Astrocyte of the spinal cord (primary cell): ENCODE measurements at places on chromosomes 4 and X.

DNA sequence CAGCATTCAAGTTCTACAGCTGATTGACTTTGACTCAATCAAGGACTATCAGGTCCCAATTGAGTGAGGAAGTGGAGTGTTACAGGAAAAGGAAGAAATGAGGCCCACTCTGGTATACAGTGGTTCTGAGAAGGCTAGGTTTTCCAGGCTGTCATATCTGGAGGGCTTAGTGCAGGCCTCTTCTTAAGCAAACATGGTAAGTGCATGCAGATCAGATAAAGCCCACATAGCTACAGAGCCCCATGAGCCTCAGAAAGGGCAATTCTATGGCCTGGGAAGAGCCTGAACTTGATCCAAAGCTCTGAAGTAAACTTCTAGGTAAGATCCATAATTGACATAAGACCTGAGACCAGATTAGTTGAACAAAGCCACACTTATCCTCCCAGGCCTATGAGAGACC, 29.0 kb upstream of the MAOA start:
- no peak for DNase-seq

- peak; percentile 21 for DNase-seq
These were observed 28.9 kb downstream of the SPANXD start for GRCh38 chrX:141669689-141670088.

GRCh38 chrX:130714665-130715064, 188.3 kb downstream of the ENOX2 start:
- DNase-seq, result no peak

DNA sequence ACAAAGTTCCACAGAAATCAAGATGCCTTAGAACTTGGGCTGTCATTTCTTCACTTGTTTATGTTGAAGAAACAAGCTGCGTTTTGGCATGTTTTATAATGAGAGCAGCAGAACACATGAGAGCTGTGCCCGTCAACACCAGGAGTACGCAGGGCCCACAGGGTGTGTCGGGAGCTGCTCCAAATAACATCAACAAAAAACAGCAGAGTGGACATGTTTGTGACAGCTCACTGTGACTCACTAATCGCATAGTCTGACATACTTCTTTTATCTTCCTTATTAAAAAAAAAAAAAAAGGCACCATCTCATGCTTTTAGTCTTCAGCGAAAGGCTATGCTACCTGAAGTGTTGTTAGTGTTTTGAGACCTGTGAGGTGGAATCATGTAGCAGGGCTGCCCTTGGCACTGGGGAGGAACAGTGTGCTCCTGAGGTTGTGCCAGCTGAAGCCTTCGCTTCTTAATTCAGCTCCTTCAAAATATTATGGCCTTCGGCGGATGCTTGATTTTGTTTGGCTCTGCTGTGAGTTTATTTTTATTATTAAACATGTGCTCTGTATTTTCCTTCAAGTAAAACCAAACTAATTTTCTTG, 32.8 kb downstream of the FHDC1 start:
- no peak for DNase-seq

DNA sequence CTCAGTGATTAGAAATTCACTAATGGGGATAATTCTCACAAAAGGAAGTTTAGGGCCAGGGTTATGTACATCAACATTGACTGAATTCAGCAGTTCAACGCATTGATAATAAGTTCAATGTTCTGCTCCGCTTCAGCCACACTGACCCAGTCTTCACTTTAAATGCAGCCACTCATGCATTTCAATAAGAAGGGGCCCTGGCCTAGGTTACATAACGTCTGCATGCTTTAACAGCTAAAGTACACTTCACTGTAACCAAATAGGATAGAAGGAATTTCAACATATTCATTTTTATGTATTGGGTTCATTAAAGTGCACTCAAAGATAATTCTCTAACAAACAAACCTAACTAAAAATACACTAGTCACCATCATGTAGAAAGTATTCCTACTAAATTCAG, 12.8 kb upstream of the TSPAN7 start:
- DNase-seq, result no peak

DNA sequence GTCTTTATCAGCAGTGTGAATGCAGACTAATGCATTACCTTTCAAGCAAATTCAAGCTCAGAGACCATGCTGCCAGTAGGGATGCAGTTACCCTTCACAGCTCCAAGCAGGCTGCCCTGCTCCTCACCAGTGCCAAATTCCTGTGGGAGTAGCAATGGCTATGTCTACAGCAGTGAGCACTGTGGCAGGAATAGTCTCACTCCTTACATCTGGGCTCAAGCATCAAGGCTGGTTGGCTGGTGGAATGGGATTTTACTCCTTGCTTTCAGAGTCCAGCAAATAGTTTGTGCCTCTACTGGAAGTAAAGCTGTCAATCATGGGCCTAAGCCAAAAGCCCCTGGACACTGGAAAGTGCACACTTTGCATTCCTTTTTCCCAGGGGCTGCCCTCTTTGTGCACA, 1030.8 kb downstream of the SH3BGRL start:
- DNase-seq, result no peak
